ENCODE measurements at places on chromosomes 4 and X.
A peak's percentile ranks its signal among the peaks of the same experiment; 100 is the strongest.

GRCh38 chrX:8988446-8988845 lies 45.5 kb downstream of the FAM9B start:
- DNase-seq = no peak

DNA sequence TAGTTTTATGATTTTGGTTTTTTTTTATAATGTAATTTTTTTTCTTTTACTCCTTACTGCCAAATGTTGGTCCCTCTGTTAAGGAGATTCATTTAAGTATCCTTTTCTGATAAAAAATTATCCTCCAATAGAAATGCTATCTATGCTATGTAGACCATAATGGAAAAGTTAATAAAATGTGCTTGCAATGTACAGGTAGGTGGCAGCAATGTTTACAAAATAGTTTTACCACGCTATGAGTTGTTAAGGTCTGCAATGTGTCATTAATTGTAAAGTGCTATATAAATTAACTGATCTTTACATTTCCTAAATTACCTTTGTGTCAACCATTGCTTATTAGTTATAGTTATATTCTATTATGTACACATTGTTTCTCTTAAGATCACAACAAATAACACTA lies 3.8 kb upstream of the CENPC start:
- peak; percentile 52 for DNase-seq

- DNase-seq = no peak
These were observed 568.0 kb downstream of the STIM2 start for GRCh38 chr4:27428661-27429060.

- DNase-seq = no peak
These were observed 96.6 kb upstream of the DMD start for GRCh38 chrX:33307911-33308354.

DNA sequence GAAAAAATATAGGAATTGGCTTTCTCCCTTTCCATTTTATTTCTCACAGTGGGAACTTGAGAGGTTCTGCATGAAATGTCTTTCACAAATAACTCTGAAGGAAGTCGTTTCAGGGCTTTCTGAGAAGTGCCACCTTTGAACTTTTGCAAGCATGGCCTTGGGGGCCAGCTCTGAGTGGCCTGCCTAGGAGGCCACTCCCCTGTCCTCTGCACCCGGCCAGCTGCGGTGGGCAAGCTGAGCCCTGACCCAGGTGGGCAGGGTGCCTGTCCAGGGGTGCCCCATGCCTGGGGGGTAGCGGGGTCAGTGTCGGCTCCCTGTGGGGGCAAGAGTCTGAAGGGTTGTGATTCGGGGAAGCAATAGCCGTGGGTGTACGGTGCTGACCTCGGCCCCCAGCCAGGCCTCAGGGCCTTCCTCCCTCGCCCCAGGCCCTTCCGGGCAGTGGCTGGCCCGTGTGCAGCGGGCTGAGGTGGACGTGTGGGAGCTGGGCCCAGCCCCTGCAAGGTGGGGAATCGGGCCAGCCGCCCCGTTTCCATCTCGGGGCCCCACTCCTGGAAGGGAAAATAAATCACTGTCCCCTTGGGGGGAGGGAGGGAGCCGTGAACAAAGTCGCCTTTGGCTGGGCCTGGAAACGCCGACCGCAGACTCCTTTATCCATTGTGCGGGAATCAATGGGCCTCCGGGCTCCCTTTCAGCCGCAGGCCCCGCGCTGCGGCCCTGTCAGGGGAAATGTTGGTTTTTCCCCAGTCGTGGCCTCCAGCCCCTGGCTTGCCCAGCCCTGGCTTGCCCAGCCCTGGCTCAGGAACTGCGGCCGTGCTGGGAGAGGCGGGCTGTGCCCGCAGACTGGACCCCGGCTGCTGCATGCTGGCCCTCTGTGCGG lies 3.1 kb downstream of the FGFRL1 start:
- DNase-seq = no peak

GRCh38 chr4:144461906-144462305 lies 184.1 kb upstream of the HHIP start:
- no peak for DNase-seq

GRCh38 chrX:41082783-41083182 lies 2.5 kb upstream of the USP9X start:
- DNase-seq = no peak

DNA sequence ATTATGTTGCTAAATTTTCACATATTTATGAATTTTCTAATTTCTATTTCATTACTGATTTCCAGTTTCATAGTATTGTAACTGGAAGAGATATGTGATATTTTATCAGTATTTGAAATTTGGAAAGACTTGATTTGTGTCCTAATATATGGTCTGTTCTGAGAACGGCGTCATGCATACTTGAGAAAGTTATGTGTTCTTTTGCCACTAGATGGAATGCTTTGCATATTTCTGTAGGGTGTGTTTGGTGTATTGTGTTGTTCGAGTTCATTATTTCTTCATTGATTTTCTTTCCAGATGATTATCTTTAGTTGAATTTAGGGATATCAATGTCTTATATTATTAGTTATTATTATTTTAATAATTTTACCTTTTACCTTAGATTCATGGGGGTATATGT lies 110.6 kb upstream of the ITM2A start:
- DNase-seq = no peak

DNA sequence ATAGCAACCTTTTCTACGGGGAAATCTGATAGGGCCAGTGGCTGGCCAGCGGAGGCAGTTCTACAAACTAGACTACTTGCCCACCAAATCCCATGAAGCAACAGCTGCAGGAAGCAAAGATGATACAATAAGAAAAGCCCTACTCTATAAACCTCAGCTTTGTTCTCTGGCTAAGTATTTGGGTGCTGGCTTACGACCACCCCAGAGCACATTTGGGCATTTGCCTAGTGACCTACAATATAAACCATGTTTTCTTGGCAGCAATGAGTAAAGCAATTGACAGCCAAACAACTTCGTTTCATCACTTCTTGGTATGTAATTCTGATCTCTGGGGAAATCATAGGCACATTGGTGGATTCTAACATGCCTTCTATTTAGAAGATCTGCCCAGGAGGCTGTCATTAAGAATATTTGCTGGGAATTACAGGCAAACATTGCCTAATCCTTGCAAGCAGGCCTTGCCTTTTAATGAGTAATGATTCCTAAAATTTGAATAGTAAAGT lies 7.5 kb upstream of the LHFPL1 start:
- DNase-seq = no peak

- DNase-seq = no peak
These were observed 958.1 kb upstream of the GRID2 start for GRCh38 chr4:91345632-91346031.

DNA sequence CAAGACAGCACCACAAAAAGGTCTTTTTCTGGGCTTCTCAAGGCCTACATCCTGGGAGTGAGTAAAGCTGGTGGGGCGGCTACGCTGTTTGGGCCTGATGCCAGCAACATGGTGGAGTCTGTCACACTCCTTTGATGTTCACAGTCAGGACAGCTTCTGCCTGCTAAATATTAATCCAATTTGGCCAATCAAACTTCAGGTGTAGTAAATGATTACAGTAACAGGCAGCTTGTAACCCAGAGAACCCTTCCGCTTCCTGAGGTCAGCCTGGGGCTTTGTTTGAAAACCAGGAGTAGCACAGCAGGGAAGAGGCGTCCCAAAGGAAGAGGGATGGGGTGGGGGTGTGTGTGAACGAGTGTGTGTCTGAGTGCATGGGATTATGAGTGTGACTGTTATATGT lies 220.4 kb downstream of the MAML3 start:
- no peak for DNase-seq

DNA sequence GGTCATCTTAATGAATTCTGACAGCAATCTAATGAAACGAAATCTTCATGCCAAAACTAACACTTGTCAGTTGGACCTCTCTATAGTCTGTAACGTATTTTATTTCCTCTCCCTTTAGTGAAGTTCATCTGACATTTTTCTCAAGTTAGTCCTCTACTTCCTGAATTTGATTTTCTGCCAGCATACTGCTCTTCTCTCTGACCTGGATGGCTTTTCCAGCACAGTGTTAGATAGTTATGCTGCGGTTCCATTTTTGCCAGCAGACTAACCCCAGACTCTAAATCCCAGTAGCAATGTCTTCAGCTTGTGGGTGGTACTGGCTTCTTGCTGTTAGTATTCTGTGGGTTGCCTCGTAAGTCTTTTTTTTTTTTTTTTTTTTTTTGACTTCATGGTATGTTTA lies 146.7 kb upstream of the VEGFC start:
- DNase-seq = peak; percentile 66

DNA sequence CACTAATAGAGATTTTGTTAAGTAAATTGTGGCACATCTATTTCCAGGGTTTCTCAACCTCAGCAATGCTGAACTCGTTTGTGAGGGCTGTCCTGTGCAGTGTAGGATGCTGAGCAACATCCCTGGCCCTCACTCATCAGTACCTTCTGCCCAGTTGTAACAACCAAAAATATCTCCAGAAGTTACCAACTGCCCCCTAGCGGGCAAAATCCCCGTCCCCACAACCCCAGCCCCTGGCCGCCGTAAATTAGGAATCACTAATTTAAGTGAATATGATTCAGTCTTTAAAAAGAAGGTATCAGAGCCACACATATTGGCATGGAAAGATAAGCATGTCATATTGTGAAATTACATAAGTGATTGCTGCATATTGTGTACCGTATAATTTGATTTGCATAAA lies 123.4 kb downstream of the ASB9 start:
- DNase-seq = peak; percentile 16

- no peak for DNase-seq
These were observed 297 bp upstream of the MTMR8 start for GRCh38 chrX:64395568-64395929.

GRCh38 chrX:115892787-115893671 lies 277.5 kb upstream of the AGTR2 start:
- peak; percentile 89 for DNase-seq

GRCh38 chrX:8730812-8731558 lies 952 bp downstream of the ANOS1 start:
- DNase-seq = no peak

- DNase-seq = no peak
These were observed 152.1 kb upstream of the DGKK start for GRCh38 chrX:50622751-50623150.

GRCh38 chr4:69051576-69051943 lies 44.7 kb upstream of the UGT2B7 start:
- DNase-seq = no peak

GRCh38 chrX:5236749-5237148 lies 991.9 kb downstream of the NLGN4X start:
- DNase-seq = no peak

DNA sequence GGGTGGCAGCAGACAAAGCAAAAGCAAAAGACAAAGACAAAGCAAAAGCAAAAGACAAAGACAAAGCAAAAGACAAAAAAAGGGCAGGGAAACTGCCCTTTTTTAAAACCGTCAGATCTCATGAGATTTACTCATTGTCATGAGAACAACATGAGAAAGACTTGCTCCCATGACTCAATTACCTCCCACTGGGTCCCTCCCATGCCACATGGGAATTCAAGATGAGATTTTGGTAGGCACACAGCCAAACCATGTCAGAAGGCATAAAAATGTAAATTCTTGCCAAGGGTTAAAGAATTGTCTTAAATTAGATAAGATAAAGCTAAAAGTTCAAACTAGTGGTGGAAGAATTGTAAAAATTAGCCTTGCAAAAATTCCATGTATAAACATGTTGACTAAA lies 419.7 kb downstream of the TRAM1L1 start:
- no peak for DNase-seq
